ENCODE measurements at places on chromosomes 4 and X.
A peak's percentile ranks its signal among the peaks of the same experiment; 100 is the strongest.

GRCh38 chr4:133484287-133484686 is 335.2 kb downstream of the PCDH10 start:
- no peak for DNase-seq

DNA sequence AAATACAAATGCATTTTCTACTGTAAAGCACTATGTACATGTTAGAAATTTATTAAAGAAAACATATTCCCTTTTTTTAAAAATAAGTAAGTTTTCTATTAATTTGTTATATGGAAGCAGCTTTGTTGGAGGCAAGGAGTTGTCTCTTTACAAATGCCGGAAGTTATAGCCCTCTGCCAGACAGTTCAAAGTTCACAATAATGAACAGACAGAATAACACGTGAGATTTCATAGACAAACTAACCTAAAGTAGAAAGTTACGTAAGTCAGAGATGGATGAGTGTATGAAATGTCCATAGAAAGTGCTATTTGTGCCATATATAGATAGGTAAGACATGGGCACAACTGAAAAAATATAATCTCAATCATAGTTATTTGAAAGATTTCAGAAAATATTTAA is 43.9 kb upstream of the NEIL3 start:
- no peak for DNase-seq

DNA sequence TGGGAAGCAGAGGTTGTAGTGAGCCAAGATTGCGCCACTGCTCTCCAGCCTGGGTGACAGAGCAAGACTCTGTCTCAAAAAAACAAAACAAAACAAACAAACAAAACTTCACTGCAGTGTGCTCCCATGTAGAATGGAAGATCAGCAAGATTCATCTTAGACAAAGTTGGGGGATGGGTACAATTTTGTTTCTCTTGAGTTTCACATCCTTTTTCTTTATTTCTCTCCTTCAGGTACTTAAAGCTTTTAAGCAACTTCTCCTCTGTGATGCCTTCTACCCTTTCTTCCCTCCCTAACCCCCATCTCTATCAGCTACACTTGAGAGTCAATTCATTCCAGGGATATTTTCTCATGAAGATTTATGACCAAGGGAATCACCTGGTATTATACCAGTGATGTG is 15.5 kb upstream of the RBBP7 start:
- no peak for DNase-seq

GRCh38 chrX:44435047-44435446 is 91.6 kb upstream of the EFHC2 start:
- no peak for DNase-seq

- no peak for DNase-seq
Observed at GRCh38 chr4:41456559-41457101, 81.3 kb upstream of the LIMCH1 start.

DNA sequence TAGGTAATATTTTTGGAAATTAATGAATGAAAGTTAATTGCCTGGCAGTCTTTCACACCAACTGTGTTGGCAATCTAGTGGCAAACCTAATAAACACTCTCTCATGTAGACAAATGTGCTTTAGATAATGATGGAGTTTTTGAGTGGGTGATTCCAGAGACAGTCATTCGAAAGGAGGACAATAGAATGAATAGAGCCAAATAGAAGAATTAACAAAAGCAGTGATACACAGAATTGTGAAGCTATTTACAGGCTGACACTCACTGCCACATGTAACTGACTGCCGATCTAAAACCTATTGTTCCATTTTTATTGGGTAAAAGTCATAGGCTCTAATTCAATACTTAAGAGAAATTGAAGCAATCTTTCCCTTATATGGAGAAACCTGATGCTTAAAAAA is 338.5 kb downstream of the PCDH7 start:
- DNase-seq: no peak

GRCh38 chr4:84031401-84031800 is 467.7 kb downstream of the NKX6-1 start:
- no peak for DNase-seq

DNA sequence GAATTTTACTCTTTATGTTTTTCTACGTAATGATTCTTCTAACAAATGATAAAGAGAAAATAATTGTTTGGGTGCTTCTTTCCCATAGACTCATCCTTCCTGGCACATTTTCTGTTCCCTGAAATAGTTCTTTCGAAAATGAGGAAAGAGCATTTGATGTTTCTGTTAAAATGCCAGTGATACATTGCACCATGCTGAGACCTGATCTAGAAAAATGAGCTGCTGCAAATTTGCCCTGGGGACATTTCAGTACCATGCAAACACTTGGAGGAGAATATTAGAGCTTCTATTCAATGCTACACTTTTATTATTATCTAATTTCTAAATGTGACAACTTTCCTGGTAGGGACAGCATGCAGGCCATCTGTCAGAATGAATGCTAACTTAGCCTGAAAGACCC is 83.3 kb downstream of the C4orf33 start:
- DNase-seq: no peak

DNA sequence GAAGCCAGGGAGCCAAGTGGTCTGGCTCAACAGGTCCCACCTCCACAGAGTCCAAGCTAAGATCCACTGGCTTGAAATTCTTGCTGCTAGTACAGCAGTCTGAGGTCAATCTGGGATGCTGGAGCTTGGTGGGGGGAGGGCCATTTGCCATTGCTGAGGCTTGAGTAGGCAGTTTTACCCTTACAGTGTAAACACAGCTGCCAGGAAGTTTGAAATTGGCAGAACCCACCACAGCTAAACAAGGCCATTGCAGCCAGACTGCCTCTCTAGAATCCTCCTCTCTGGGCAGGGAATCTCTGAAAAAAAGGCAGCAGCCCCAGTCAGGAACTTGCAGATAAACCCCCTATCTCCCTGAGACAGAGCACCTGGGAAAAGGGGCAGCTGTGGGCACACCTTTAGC is 84.9 kb downstream of the EDA2R start:
- no peak for DNase-seq

- no peak for DNase-seq
Observed at GRCh38 chr4:40702800-40703151, 47.0 kb upstream of the NSUN7 start.

- no peak for DNase-seq
Observed at GRCh38 chr4:35695421-35695820, 548.9 kb downstream of the ARAP2 start.

DNA sequence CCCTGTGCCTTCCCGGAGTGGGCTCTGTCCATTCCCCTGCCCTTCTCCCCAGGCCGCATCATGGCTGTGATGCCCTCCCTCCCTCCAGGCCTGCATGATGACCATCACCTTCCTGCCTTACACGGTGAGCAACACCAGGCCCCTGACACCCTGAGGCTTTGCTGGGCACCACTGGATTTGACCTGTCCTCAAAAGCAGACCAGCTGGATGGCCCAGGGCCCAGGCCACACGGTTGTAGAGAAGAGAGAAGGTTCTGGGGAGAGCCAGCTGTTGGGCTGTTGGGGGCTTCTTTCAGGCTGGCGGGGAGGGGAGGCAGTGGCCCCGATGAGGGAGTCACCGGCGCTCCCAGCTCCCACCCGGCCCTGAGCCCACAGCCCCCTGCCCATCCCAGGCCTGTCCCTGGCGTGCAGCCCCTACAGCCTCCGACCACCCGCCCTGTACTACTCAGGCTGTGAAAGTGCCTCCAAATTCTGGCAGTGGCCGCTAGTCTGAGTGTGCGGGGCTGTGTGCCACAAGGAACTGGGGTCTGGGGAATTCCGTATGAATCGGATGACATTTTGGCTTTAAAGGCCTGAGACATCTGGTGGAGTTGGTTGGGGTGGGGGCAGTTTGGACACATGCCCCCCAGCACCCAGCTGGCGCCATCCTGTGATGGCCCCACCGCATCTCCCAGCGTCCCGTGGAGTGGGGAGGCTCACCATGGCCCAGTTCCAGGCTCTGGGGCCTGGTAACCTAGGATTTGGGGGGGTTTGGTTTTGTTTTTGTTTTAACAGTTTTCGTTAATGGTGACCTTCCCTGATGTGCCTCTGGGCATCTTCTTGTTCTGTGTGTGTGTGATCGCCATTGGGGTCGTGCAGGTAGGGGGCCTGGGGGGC is 19.6 kb downstream of the TMEM175 start:
- DNase-seq: peak; percentile 12

DNA sequence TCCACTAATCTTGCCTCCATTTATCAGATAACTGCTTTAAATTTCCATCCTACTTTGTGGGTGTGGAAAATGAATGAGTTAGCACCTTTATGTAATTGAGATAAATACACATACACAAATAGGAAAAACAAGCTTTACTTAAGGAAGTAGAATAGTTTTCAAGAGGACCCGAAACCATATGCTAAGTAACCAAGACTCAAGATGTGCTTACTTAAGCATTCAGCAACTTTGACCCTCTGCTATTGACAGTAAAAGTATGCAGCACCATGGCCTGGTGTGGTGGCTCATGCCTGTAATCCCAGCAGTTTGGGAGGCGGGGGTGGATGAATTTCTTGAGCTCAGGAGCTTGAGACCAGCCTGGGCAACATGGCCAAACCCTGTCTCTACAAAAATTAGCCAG is 29.9 kb downstream of the RNF175 start:
- no peak for DNase-seq

DNA sequence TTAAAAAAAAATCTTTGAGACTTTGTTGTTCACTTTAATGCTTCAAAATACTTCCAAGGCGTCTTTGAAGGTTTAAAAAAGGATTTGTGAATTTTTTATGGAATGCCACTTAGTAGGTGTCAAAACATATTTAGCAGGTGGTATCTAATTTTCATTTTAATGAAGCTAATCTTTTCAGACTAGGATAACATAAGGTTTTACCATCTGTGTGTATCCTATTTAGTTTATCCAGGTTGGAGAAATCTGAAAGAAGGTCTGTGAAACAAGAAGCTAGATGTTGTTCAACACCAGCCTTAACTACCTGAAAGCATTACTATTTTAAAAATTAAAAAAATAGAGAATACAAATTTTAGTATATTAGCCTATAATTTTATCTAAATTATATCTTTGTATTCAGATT is 193.4 kb downstream of the GRID2 start:
- DNase-seq: no peak

GRCh38 chr4:3391422-3391821 is 50.3 kb upstream of the HGFAC start:
- no peak for DNase-seq

- DNase-seq: no peak
Observed at GRCh38 chrX:50211510-50211909, 6.9 kb downstream of the CCNB3 start.

- no peak for DNase-seq
Observed at GRCh38 chrX:112941209-112941837, 100.7 kb upstream of the AMOT start.

- DNase-seq: no peak
Observed at GRCh38 chr4:80295336-80295735, 28.9 kb downstream of the FGF5 start.

DNA sequence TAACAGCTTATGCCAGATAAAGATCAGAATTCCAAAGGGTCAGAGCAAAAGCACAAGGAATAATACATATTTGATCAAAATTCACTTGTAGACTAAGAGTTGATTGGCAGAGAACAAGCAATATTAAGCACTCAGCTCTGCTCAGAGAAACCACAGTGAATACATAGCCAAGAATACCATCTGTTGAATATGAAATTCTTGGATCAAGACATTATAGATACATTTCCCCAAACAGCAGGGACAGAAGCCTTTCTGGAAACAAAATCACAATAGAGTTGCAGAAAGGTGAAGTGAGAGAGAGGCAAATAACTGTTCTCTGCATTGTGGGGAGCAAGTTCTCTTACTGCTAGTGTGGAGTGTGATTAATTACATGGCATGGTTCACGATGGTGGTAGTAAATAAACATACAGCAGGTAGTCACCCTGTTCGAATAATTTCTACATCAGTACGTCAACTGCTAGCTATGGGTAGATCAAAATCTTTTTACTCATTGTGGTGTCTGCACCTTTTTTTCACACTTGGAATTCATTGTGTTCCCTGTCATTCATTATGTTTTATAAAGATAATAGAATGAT is 366.7 kb downstream of the PCDH7 start:
- DNase-seq: no peak

GRCh38 chrX:80766916-80767315 is 42.8 kb downstream of the BRWD3 start:
- DNase-seq: no peak

DNA sequence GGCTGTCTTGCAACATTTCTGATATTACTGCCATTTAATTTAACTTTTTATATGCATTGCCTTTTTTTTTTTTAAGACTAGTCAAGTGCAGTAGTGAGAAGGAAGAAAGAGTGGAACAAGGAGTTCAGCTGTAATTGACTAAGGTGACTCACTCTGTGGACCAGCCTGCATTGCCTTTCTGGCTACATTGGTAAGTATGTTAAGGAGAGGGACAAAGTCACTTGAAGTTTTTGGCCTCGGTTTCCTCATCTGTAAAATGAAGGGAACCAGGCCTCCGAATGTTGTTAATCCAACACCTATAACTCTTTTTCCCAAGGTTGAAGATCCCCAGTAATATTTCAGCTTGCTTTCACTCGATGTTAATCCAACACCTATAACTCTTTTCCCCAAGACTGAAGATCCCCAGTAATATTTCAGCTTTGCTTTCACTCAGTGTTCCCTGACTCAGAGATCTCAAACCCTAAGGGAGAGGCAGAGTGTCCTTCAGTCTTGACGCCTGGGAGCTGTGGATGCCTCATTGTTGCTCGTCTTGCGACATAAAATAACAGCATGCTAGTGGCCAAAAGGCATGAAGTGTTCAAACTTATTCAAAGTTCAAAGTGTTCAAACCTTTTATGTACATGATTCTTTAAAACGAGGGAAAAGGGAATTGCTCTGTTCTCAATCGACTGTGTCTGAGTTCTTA is 102.0 kb downstream of the SORBS2 start:
- DNase-seq: no peak

GRCh38 chrX:148995661-148996060 is 495.2 kb downstream of the AFF2 start:
- no peak for DNase-seq

- DNase-seq: no peak
Observed at GRCh38 chr4:182492423-182492822, 249.2 kb downstream of the TENM3 start.

GRCh38 chrX:10939424-10939823 is 171.7 kb upstream of the HCCS start:
- DNase-seq: no peak

DNA sequence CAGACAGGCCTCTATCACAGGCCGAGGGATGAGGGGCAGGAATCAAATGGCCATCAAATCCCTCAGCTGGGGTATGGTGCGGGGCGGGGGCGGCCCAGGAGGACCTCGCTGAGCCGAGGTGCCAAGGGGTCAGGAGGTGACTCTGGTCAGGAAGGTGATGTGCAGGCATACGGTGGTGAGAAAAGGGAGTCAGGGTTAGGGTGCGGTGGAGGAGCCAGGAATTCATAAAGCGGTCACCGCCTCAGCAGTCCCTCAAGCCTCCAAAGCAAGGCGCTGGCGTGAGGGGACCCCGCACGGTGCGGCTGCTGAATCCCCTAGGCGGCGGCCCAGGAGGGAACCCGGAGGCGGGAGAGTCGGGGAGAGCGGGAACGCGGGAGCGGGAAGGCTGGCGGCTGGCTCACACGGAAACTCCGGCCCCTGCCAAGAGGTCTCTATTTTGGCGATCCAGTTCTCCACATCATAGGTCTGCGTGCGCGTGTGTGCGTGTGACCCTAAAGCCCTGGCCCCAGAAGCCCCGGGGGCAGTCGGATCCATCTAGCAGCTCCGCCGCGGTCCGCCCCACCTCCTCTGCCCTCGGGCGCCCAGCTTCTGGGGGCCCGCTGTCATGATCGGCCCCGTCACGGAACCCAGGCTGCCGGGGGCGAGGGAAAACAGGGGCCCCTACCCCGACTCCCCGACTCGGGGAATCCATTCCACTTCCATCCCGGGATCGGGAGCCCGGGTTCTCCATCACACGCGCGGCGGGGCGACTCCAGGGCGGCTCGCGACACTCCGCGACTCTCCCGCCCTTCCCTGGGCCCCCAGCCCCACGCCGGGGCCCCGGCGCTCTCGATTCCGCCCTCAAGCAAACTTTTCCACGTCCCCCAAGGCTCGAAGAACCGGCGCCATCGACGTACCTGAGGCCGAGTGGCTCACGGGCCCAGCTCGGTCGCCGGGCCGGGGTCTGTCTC is 593 bp downstream of the ELF4 start:
- DNase-seq: no peak
